ENCODE measurements at places on chromosomes 16 and 17.

DNA sequence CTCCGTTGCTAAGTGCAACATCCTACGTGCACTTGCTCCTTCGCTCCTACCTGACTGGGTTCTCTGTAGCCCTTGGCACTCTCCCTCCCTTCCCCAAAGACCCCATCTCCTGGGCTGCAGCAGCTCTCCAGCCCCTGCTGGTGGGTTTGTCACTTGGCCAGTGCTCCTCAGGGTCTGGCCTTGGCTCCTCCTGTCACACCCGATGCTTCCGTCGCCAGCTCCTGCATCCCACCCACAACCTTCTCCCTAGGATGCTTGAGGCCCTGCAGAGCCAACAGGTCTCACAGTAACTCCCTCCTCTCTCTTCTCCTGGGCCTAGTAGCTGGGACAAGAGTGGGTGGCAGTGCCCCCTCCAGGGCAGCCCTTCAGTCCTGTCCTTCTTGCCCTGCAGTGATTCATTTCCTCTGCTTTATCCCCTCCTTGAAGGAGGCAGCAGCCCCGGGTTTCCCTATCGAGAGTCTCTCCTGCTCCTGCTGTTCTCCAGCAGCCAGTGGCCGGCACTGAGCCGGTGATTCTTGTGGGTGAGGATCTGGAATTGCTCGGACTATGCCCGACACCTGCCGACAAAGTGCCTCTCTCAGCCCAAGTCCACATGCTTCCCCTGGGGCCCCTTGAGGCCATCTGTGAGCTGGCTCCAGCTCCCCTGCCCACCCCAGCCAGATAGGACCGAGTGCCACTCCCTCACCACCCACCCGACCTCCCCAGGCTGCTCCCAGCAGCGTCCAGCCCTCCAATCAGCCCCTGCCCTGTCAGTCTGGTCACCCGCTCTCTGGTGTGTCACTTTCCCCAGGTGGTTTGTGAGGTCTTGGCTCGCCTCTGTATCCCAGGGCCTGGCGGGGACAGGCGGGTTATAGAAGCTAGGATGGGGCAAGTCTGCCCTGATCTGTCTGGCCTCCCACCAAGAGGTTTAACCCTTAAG, 3.8 kb downstream of the LITAFD start:
- DNase-seq = no peak

GRCh38 chr16:82056550-82056896, 21.5 kb downstream of the HSD17B2 start:
- DNase-seq = no peak

- no peak for DNase-seq
These were observed 58.1 kb downstream of the MAP2K4 start for GRCh38 chr17:12078791-12079190.

GRCh38 chr16:80457871-80458270, 82.9 kb upstream of the DYNLRB2 start:
- no peak for DNase-seq

DNA sequence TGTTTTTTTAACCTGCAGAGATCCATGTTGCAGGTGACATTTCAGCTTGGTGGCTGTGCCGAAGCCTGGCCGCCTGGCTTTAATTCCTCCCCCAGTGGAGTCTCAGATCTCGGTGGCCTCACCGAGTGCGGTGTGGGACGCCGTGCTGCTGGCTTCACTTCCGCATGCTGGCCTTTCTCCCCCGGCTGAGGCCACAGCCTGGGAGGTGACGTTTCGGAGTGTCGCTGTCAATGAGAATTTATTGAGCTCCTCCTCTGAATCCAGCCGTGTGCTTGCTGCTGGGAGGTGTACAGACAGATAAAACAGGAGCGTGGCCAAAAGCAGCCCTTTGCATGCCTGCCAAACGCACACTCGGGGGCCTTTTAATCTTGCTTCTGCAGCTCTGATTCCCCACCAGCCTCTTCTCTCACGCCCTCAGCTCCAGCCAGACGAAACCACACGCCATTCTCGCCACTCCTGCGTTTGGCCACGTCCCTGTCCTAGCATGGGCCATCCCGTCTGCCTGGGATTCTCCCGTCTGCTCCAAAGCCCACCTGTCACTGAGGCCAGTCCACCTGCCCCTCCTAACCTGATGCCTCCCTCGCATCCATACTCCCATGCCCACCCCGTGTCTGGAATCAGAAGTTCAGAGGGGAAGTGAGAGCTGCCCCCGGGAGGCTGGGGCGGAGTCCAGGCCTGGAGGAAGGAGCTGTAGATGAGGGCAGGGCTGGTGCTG, 3.6 kb downstream of the GSE1 start:
- DNase-seq = no peak

GRCh38 chr17:31314782-31315100, 887 bp upstream of the EVI2B start:
- no peak for DNase-seq

DNA sequence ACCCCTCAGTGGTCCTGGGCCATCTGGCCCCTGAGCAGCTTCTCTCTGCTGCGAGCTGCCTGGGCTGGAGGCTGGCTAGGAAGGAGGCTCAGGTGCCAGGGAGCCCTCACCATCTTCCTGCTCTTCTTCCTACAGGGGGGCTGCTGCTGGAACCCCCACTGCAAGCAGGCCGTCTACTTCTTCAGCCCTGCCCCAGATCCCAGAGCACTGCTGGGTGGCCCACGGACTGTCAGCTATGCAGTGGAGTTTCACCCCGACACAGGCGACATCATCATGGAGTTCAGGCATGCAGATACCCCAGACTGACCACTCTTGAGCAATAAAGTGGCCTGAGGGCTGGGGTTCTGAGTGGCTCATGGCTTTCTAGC, 46.1 kb downstream of the PRMT7 start:
- no peak for DNase-seq

DNA sequence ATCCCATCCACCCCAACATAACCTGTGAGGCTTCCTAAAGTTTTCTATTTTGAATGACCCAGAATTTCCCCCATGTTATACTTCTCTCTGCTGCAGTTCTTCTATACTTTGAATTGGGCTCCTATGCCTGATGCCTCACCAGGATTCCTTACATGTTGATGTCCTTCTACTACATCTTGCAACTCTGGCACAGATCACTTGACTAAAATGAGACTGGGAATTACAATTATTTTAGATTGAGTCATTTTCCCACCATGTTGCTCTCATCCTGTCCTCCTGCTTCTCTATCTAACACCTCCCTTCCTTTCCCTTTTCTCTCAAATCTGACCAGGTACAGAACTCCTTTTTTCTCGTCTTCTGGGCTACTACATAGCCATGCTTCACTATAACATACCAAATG, 314.0 kb upstream of the KCNJ16 start:
- DNase-seq = no peak

DNA sequence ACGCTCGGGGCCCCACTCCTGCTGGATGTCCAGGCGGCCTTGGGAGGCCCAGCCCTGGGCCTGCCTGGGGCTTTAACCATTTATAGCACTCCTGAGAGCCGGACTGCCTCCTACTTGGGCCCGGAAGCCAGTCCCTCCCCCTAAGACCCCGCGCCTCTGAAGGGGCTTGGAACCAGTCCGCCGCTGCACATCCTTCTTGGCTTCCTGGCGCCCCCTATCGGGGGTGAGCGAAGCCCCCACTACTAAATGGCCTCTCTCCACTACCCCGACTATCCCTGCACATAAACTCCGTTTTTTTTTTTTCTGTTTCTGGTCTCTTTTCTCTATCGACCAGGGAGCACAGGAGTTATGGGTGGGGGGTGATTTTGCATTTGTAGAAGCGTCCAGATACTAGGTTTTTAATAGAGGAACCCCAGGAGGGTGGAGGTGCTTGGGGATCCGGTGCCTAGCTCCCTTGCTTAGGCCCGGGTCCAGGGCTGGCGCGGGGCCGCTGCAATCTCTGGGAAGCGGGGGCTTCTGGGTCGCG, 633 bp upstream of the NOL3 start:
- no peak for DNase-seq

DNA sequence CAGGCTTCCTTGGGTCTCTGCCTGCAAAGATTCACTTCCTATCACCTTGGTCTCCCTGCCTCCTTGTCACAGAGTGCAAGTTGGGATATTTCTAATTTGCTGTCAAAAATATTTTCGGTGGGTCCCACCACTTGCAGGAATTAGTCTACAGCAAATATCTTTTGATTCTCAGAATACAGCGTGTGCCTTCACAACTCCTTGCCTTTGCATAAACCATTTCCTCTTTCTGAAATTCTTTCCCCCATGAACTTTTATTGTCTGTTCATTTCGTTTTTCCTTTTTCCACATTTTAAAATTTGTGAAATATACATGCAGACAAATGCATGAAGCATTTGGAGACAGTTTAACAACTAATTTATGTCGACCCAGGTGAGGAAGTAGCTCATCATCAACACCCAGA, 60.0 kb downstream of the HS3ST3B1 start:
- DNase-seq = no peak

- DNase-seq = no peak
These were observed 696.9 kb downstream of the KCNJ2 start for GRCh38 chr17:70865993-70866804.

- no peak for DNase-seq
These were observed 1.5 kb downstream of the GAA start for GRCh38 chr17:80102664-80103448.

- DNase-seq = no peak
These were observed 67.0 kb downstream of the TUBD1 start for GRCh38 chr17:59825533-59826322.

GRCh38 chr16:76634847-76635697, 357.9 kb downstream of the CNTNAP4 start:
- DNase-seq = no peak

GRCh38 chr16:54325616-54326265, 39.2 kb upstream of the IRX3 start:
- DNase-seq = no peak

DNA sequence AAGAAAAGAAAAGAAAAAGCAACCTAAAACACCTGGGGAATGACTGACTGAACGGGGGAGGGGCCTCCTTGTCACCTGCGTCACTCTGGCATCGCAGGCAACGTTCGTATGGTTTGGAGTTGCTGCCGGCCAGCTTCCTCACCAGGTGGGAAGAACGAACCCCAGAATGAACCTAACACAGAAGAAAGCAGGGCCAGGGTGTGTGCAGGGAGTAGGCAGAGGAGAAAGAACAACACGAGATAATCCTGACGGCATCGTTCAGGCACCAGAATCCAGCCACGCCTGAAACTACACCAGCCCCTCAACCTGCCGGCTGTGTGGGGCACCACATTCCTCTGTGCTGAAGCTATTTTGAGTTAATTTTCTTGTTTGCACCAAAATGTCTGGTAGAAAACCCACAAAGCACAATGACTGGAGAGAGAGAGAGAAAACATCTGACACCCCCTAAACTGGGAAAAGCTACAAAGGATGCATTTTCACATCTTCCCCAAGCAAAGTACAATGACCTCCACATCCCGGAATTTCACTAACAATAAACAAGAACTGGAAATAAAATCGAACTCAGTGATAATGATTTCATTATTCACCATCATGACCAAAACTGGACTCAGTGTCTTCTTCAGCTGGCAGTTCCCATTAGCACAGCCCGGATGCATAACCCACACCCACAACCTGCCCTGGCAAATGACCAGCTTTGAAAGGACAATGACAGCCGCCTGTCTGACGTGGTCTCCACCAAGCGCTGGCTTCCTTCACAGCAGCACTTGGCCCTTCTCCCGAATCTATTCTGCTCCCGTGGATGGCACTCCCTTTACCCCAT, 23.6 kb downstream of the RAB40B start:
- no peak for DNase-seq

GRCh38 chr17:73029991-73030390, 62.5 kb downstream of the SLC39A11 start:
- no peak for DNase-seq

- no peak for DNase-seq
These were observed 10.0 kb downstream of the BAIAP2 start for GRCh38 chr17:81044764-81045589.

GRCh38 chr16:22312897-22313781, 15.9 kb downstream of the POLR3E start:
- no peak for DNase-seq

- DNase-seq = no peak
These were observed 8.2 kb downstream of the FMNL1 start for GRCh38 chr17:45229681-45230409.

- DNase-seq = no peak
These were observed 735 bp downstream of the PSMD11 start for GRCh38 chr17:32445074-32445415.

DNA sequence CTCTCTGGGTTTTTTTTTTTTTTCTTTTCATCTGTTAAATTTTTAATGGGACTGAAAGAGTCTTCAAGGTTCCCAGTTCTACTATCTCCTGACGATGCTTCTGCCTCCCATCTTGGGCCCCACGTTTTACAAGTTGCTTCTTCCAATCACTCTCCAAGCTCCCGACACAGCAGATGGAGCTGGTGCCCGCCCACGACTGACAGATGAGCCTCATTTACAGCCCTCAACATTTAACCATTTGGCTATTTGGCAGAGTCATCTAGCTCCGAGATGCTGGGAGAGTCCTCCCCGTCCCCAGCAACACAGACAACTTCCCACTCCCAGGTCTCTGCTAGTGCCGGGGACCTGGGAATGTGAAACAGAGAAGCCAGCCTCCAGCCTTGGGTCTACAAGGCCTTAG, 276.9 kb downstream of the SHISA9 start:
- no peak for DNase-seq

GRCh38 chr17:57999496-58000017, 7.5 kb downstream of the SRSF1 start:
- peak; percentile 28 for DNase-seq

DNA sequence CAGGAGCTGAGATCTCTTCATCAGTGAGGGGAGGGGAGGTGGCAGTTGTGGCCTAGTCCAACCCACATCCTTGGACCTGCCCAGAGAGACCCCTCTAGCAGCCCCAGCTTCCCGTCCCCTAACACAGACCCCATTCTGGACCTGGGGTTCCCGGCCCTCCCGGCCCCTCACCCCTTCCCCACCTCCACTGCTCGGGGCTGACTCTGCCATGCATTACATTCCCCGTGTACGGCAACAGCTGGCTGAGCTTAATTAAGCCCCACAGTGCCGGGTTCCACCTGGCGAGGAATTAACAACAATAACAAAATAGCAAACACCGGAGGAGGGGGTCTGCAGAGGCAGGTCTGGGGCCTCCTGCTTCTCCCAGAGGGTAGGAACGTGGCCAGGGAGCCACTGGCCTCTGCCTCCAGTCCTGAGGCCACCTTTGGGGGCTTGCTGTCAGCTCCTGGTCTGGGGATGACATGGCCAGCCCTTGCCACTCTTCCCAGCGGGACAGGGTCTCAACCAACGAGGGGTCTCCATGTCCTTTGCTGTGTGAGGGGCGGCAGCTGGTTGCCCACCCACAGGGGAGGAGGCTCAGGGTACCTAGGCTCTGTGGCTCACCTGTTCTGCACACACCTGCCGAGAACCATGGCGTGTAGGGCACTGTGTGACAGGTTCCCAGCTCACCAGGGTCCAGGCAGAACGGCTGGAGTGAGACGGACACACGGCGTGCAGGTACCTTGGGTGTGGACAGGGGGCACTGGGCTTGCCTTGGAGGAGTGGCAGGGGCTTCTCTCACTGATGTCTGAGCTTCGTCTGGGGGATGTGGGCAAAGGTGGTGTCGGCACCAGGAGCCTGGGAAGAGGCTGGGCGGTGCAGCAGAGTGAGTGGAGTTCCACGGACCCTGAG, 46.9 kb upstream of the CBFA2T3 start:
- no peak for DNase-seq
